ENCODE measurements at places on chromosomes 1 and 21. TPM values are rescaled to one million over a fixed set of nuclear protein-coding genes. Genes with fewer than 3 reads are reported as not detected.

The TRAF5 gene
- 13.1 TPM for total RNA-seq

The DPT gene
- 310 TPM for total RNA-seq

The TINAGL1 gene
- 154 TPM for total RNA-seq

The EVI5 gene
- 44.4 TPM for total RNA-seq

The AK5 gene
- not detected for total RNA-seq

The TEKT2 gene
- 0.35 TPM for total RNA-seq

The SH3D21 gene
- total RNA-seq = 2.6 TPM

The DAB1 gene
- 1.9 TPM for total RNA-seq

The C4BPB gene
- 2.6 TPM for total RNA-seq

The ABCB10 gene
- total RNA-seq = 15.1 TPM

All from mesenteric fat pad (tissue), 1 donor.